ENCODE measurements at places on chromosomes 7 and 10. TPM values are rescaled to one million over a fixed set of nuclear protein-coding genes. Genes with fewer than 3 reads are reported as not detected.

DNA sequence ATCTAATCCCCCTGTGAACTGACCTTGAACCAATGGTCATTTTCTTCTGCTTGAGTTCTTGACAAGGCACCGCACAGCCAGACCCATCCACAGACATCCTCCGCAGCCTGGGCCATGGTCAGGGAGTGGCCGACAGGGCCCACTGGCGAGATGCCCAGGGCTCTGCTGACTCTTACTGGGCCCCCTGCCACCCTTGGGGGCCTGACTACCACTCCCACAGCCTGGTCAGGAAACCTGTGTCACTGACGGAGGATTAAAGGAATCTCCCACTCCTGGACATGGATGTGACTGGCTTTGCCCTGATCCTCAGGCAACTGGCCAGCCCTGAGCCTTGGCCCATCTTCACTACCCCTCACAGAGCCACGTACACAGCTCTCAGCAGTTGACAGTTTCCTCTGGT lies 50.4 kb upstream of the ENO4 start:
- no peak for DNase-seq

GRCh38 chr7:50791938-50792341 lies 9.2 kb upstream of the GRB10 start:
- DNase-seq = no peak

GRCh38 chr10:116783011-116783655 lies 40.8 kb upstream of the HSPA12A start:
- no peak for DNase-seq

- DNase-seq = peak; percentile 50
Measured at GRCh38 chr7:131007439-131008330, 273.7 kb upstream of the KLF14 start.

- DNase-seq = no peak
Measured at GRCh38 chr7:117118579-117119180, 165.4 kb downstream of the ST7 start.

DNA sequence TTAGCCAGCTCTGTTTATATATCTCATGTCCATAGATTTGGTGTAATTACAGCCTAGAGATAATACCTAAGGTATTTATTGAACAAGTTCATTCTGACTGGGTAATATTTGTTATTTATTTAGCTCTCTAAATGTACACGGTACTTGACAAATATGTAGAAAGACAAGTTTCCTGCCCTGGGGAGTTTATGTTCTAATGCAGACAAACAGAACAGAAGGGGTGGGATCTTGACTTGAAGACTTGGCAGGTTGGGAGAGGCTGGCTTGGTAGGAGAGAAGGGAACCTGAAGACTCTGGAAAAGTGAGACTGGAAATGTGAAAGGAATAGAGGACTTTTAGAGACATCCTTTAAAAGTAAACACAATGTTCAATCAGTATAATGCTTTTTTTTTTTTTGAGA lies 97.7 kb upstream of the CDK6 start:
- DNase-seq = no peak

DNA sequence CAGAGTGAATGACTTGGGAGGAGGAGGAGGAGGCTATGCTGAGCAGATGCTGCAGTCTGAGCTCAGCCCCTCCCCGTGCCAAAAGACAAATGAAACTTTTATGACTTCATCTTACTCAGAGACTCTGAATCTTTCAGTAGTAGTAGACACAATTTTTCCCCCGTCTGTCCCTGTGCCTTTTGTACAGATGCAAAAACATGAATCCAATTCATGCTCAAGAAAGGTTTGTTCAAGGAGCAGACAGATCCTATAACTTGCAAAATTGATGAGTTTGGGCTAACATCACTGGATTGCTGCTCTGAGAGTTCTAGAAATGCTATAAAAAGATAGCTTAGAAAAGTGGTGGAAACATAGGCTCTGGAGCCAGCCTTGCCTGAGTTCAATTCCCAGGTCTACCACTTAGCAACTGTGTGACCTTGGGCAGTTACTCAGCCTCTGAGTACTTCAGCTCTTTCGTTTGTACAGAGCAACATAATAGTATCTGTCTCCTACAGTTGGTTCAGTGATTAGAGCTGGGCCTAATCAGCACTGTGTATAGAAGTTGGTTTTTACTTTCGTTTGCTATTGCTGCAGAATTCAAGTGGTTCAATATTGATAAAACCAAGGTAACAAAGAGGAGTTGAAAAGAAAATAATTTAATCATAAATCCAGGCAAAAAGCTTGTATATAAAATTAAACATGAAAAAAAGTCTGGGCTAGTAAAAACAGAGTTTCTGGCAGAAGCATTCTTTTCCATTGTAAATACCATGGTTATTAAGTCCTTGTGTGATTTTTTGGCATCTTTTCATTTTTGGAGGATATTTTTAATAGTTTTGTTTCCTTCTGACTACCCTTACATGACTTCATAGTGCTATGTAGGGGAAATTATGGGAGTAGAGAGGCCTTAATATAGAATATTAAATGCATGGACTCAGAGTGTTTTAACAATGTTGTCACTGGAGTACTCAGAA lies 174.2 kb upstream of the ZNF32 start:
- no peak for DNase-seq

- no peak for DNase-seq
Measured at GRCh38 chr7:90692947-90693346, 96.8 kb downstream of the CDK14 start.

GRCh38 chr7:63925626-63926460 lies 72.8 kb upstream of the ZNF722 start:
- peak; percentile 90 for DNase-seq

DNA sequence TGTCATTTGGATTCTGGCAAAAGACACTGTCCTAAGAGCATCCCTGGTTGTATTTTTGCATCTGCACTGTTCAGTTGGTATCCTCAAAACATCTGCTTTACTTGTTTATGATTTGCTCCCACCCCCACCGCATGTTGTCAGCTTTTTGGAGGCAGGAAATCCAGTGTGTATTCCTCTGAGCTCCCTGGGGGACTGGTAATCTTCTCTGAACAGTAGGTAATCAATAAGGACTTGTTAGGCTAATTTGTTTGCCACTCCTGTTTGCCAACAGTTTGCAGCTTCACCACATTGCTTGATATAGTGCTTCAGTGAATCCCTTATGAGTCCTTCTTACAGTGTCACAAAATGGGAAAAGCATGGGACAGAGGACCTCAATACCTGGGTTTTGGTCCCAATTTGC lies 49.1 kb downstream of the FEZF1 start:
- DNase-seq = no peak

DNA sequence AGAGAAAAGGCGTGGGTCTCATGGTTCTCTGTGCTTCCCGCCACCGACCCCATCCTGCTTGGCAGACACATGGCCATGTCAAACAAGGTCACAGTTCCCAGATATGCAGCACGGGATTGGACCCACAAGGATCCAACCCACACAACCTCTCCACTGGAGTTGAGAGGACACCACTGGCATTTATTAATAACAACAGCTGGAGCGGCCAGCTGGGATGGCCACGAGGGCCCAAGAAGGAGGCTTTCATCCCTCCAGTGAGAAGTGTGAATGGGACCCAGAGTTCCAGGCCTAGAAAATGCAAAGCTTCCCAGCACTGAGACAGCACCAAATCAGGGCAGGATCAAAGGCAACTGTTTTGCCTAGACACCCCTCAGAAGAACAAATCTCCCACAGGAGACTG lies 31.5 kb downstream of the FGFR2 start:
- DNase-seq = no peak

DNA sequence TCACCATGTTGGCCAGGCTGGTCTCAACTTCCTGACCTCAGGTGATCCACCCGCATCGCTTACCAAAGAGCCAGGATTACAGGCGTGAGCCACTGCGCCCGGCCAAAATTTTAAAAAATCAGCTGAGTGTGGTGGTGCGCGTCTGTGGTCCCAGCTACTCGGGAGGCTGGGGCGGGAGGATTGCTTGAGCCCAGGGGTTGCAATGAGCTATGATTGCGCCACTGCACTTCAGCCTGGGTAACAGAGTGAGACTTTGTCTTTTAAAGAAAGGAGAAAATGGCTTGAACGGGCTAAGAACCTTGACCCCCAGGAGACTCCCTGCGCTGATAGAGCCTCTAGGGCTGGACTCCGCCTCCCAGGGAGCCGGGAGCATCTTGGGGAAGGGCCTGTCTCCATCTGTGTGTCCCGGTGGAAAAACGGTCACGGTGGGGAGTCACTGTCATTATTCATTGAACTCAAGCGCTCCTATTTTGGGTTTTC lies 760 bp upstream of the KCTD7 start:
- DNase-seq = no peak

- no peak for DNase-seq
Measured at GRCh38 chr7:154863766-154864522, 139.0 kb downstream of the PAXIP1 start.

Gene VSTM4
- 10.4 TPM for total RNA-seq

Gene SGCE
- total RNA-seq = 118 TPM

Gene SLC16A9
- 19.9 TPM for total RNA-seq

Gene DENND2A
- 31.7 TPM for total RNA-seq

Gene PTPRE
- 28.7 TPM for total RNA-seq

Gene SERPINE1
- total RNA-seq = 0.27 TPM

Gene PRR15
- total RNA-seq = not detected

Gene TEX36
- not detected for total RNA-seq

Gene SPDYE18
- total RNA-seq = 1.3 TPM

Gene ASZ1
- not detected for total RNA-seq

Gene PLXDC2
- 59.6 TPM for total RNA-seq
